Activated naive CD4-positive, alpha-beta T cell treated with anti-CD3 and anti-CD28 coated beads, Interleukin-2, amount 10 ng/mL, durations not matched to agents 7 days and 5 days (primary cell): ENCODE measurements at places on chromosomes 6 and 20.

DNA sequence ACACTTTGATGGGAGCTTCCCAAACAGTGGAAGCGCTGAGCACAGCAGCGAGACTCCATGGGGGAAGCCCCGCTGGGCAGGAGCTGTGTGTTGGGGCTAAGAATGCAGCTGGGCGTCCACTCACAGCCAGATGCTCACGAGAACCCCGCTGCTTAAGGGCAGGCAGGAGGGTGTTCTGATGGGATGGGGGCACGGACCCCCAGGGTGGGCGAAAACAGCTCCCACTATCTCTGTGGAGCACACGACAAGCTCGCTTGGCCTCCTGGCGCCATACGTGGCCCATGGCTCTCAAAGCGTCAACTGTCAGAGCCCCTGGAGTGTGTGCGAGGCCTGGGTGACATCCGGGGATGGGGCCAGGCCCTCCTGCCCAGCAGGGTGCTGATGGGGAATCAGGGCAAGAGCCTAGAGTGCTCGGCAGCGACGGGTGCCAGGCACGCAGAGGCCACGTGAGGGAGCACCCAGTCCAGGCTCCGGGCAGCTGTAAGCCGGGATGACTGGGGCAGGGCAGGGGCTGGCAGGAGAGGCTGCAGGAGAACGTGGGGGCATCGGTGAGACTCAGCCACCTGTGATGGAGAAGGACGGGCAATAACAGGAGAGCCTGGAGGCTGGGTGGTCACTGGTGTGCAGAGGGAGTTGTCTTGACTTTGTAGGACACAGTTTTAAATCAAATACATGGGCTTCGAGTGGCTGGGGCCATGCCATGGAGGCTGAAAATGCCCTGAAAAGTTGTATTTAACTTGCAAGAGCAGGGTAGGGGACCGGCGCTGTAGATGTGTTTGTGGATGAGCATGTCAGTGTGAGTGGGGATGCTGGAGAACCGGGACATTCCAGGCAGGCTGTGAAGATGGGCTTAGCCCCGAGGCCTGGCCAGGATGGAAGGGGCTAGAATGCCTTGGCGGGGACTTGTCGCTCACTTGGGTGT, 27.3 kb downstream of the PYGB start:
- DNase-seq: peak; percentile 16

- DNase-seq: peak; percentile 64
These were observed 96.8 kb upstream of the NFATC2 start for GRCh38 chr20:51639206-51639832.

DNA sequence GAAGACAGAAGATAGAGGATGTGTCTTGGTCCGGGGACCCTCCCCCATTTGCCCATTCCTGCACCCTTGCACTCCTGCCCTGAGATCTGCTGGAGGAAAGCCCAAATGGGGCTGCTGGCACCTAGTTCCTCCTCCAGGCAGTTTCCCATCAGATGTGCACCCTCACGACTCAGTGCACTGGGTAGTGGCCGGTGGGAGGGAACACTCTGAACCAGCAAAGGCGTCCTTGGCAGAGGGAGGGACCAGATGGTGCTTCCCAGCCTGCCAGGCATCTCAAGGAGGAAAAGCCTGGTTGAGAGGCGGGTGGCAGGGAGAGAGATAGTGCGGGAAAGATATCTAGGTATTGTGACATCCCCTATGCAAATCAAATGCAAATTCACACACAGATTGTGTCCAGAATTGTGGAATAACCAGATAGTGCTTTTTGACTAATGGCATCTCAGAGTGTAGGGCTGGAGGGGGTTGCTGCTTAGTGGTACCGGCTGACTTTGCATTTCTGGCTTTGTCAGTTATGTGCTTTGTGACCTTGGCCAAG, 19.5 kb downstream of the TMEM151B start:
- no peak for DNase-seq

- DNase-seq: peak; percentile 61
These were observed 1.4 kb downstream of the ELOVL5 start for GRCh38 chr6:53347250-53347920.

DNA sequence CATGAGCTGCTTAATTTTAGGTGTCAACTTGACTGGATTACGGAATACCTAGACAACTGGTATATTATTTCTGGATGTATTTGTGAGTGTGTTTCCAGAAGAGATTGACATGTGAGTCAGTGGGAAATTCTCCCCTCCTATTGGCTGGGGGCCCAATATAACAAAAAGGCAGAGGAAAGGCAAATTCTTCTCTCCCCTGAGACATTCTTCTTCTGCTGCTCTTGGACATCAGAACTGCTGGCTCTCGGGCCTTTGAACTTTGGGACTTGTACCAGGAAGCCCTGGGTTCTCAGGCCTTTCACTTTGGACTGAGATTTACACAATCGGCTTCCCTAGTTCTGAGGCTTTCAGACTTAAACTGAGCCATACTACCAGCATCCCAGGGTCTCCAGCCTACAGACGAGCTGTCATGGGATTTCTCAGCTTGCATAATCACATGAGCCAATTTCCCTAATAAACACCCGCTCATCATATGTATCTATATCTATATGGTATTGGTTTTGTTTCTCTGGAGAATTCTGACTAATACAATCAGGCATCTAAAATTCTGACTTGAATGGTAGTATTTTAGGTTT, 7.6 kb upstream of the BTN3A3 start:
- DNase-seq: no peak

DNA sequence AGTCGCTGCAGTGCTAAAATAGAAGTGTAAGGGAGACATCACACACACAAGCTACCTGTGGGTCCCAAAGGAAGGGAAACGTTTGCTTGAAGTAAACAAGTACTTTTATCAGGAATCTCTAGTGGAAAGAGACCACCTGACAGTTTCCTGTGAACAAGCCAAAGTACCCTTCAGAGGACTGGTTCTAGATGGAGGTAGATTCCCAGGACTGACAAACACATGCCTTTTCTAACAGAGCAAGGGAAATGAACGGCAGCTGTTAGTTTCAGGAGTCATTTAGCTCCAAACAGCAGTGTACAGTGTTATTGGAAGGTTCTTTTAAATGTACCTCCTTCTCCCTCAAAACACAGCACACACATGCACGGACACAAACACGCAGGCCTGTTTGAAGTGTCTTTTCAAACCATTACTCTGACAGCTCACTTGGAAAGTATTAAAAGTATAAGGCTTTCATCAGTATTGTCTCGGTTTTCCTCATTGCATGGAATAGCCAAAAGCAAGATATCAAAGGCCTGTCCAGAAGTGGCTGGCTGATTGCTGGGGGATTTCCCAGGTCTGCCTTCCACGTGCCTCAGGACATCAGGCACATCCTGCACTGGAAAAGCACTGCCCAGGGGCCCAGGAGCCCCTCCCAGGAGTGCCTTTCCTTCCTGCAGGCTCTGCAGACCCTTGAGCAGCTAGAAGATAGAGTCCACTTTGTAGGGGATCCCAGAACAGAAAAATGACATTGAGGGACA, 393.2 kb upstream of the SOX4 start:
- DNase-seq: no peak

DNA sequence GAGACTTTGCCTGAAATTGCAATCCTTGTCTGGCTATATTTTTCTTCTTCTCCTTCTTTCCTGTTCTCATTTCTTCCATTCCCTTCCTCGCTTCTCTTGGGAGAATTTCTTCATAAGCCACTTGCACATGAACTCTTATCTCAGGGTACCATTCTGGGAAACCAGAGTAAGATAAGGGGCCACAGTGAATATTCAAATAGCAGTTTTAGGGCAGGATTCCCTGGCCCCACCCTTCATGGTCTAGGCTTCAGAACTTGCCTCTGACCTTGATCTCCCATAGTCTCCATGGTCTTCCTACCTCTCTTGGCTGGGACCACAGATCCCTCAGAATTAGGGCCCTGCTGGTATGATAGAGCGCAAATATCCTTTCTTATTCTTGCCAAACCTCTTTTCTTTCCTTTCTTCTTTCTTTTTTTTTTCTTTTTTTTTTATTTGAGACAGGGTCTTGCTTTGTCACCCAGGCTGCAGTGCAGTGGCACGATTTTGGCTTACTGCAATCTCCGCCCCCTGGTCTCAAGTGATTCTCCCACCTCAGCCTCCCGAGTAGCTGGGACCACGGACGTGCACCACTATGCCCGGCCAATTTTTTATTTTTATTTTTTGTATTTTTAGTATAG, 123.0 kb upstream of the CITED2 start:
- no peak for DNase-seq

GRCh38 chr6:36986704-36987047, 680 bp upstream of the MTCH1 start:
- no peak for DNase-seq

DNA sequence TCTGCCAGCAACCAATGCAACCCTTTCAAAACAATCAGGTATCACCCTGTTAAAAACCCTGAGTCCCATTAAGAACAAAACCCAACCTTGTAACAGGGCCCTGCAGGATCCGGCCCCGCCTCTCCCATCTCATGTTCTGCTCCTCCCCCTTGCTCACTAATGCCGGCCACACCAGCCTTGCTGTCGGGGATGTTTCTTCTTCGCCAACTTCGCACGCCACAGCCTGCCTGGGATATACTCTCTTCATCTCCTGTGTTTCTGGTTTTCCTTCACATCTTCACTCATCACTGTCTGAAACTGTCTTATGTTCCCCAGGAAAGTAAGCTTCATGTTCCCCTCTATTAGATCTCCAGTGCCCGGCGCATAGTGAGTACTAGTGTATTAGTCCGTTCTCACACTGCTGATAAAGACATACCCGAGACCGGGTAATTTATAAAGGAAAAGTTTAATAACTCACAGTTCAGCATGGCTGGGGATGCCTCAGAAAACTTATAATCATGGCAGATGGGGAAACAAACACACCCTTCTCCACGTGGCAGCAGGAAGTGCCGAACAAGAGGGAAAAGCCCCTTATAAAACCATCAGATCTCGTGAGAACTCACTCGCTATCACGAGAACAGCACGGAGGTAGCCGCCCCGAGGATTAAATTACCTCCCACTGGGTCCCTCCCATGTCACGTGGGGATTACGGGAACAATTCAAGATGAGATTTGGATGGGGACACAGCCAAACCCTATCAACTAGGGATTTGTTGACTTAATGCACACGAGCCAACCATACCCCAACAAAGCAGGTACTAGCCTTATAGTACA, 5.1 kb downstream of the TP53RK start:
- DNase-seq: no peak

GRCh38 chr20:53253668-53254067, 281.5 kb downstream of the TSHZ2 start:
- no peak for DNase-seq
